ENCODE measurements at places on chromosomes 16 and 17. TPM values are rescaled to one million over a fixed set of nuclear protein-coding genes. Genes with fewer than 3 reads are reported as not detected.

Gene SOX9
- 19.0 TPM for total RNA-seq

Gene DOC2B
- total RNA-seq, result 3.1 TPM

Gene SGCA
- not detected for total RNA-seq

Gene KRTAP9-2
- not detected for total RNA-seq

Gene KRTAP17-1
- not detected for total RNA-seq

Gene CIAO3
- 44.5 TPM for total RNA-seq

Gene FBXO39
- total RNA-seq, result 0.26 TPM

Gene CSH1
- total RNA-seq, result not detected

Gene HEATR9
- not detected for total RNA-seq

Gene TCAP
- 1.5 TPM for total RNA-seq

Gene MMP15
- total RNA-seq, result 33.2 TPM

Gene TERB1
- total RNA-seq, result not detected

Gene ZNF597
- total RNA-seq, result 1.4 TPM

Gene ACSM5
- not detected for total RNA-seq

Gene LYZL6
- not detected for total RNA-seq

Gene HLF
- total RNA-seq, result 2.6 TPM

Gene ZNF207
- 206 TPM for total RNA-seq

Gene CCL14
- not detected for total RNA-seq

Gene CES1
- 2.1 TPM for total RNA-seq

Gene RHOT1
- 26.2 TPM for total RNA-seq

Gene SLX1B
- 39.6 TPM for total RNA-seq

Gene ALOXE3
- 0.14 TPM for total RNA-seq

Gene PSME3
- total RNA-seq, result 120 TPM

Gene C1QTNF1
- 8.7 TPM for total RNA-seq

Gene PPP1R9B
- total RNA-seq, result 51.5 TPM

Gene TBX4
- total RNA-seq, result 0.45 TPM

Gene MT1A
- not detected for total RNA-seq

Gene INCA1
- 0.86 TPM for total RNA-seq

Gene C16orf89
- total RNA-seq, result 2.1 TPM

Gene SOX8
- total RNA-seq, result 1.4 TPM

Gene SEPHS2
- 58.6 TPM for total RNA-seq

Gene KRTAP2-3
- total RNA-seq, result 0.98 TPM

Gene CHST5
- 0.60 TPM for total RNA-seq

Gene SSTR5
- total RNA-seq, result 1.8 TPM

Gene PIK3R5
- 0.29 TPM for total RNA-seq

Gene KRT37
- not detected for total RNA-seq

Gene GRB7
- 31.8 TPM for total RNA-seq

Gene MMD
- 36.9 TPM for total RNA-seq

Gene CLDN7
- 284 TPM for total RNA-seq

Gene AKTIP
- total RNA-seq, result 84.8 TPM

Gene MYL4
- total RNA-seq, result 2.4 TPM

Measured in type B pancreatic cell (in vitro differentiated cells).